ENCODE measurements at places on chromosomes 3 and 15. TPM values are rescaled to one million over a fixed set of nuclear protein-coding genes. Genes with fewer than 3 reads are reported as not detected.

Gene ZNF660
- 0.48 TPM for total RNA-seq

Gene USF3
- 7.9 TPM for total RNA-seq

Gene PPP1R14D
- total RNA-seq, result not detected

Gene CIP2A
- total RNA-seq, result 39.9 TPM

Gene USP13
- 12.0 TPM for total RNA-seq

Gene ADIPOQ
- not detected for total RNA-seq

Gene CACNA1D
- total RNA-seq, result not detected

Gene PRR20G
- total RNA-seq, result not detected

Gene IL17RE
- total RNA-seq, result 0.25 TPM

Gene SPINK8
- not detected for total RNA-seq

Gene PLAAT1
- total RNA-seq, result not detected

Gene HIGD2B
- total RNA-seq, result 0.19 TPM

Gene NME9
- total RNA-seq, result 2.0 TPM

Gene CP
- total RNA-seq, result not detected

Gene ARHGEF26
- 0.45 TPM for total RNA-seq

Gene PPP4R2
- total RNA-seq, result 68.1 TPM

Gene SIDT1
- total RNA-seq, result 14.6 TPM

Gene TRAT1
- 19.8 TPM for total RNA-seq

Gene XCR1
- not detected for total RNA-seq

Gene P4HTM
- 20.2 TPM for total RNA-seq

Gene C3orf33
- 2.7 TPM for total RNA-seq

Gene GCNT3
- total RNA-seq, result not detected

Gene DUOXA2
- total RNA-seq, result not detected

Gene CD86
- not detected for total RNA-seq

Gene CYP1A2
- not detected for total RNA-seq

Gene SEMA3G
- total RNA-seq, result not detected

Gene NOX5
- total RNA-seq, result not detected

Gene NPAP1
- not detected for total RNA-seq

Gene SLITRK3
- total RNA-seq, result not detected

Gene TM4SF18
- not detected for total RNA-seq

Gene SPCS1
- 123 TPM for total RNA-seq

Gene SLC28A2
- not detected for total RNA-seq

Gene DGKG
- 0.25 TPM for total RNA-seq
